ENCODE measurements at places on chromosomes 16 and 17.

DNA sequence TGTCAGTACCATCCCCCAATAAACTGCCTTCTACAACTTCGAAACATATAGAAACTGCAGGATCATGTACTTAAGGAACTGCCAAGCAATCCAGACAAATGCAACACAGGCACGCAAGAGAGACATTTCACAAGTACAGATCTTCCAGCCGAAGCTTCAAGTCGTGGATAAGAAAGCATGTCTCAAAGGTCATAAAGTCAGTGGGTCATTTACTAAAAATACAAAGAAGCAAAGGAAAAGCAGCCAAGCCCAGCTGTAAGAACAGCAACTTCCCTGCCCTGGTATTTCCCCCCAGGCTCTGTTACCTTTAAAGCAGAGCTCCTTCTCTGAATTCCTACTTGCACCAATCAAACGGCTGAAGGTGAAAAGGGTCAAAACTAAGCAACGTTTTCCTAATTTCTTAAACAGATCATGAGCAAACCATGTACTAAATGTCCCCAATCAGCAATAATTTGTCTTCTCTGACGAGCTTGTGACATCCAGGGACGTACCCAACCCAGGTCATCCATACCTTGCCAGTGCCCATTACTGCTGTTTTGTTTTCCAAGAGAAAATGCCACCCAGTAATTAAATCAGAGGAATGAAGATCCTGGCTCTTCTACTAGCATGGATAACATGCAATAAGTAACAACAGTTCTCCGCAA, 1.7 kb downstream of the AKTIP start:
- DNase-seq: no peak

GRCh38 chr17:21251337-21252010, 1.7 kb downstream of the NATD1 start:
- no peak for DNase-seq

DNA sequence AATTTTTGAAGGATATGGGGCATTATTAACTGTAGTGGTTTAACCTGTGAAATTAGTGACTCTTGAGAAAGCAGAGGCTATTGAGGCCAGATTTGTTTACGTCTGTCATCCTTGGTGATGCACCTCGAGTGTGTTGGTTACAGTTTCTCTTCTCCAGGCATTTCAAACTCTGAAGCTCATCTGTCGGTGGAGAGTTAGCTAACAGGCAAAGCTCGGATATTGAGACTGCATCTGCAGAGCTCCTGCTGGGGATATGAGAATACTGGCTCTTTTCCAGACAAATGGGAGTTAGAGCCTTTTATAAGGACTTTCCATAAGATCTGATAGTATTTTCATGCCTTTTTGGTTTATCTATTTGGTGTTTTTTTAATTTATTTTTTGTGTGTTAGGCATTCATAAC, 6.7 kb downstream of the CLEC16A start:
- no peak for DNase-seq

GRCh38 chr16:4935241-4935855, 1.6 kb downstream of the PPL start:
- DNase-seq: no peak

DNA sequence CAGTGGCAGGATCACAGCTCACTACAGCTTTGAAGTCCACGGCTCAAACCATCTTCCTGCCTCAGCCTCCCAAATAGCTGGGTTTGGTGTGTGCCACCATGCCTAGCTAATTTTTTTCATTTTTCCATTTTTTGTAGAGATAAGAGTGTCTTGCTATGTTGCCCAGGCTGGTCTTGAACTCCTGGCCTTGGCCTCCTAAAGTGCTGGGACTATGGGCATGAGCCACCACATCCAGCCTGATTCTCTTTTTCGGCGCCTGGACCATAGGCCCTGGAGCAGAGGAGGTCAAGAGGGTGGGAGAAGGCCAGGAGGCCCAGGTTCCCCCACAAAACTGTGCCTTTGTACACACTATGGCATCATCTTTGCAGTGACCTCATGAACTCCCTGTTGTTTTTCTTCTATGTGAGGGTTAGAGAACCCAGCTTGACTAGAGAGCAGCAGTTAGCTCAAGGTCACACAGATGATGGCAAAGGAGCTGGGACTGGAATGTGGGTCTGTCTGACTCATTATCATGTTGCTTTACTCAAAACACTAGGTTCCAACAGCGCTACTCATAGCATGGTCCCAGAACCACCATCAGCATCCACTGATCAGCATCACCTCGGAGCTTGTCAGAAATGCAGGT, 16.3 kb downstream of the SCN4A start:
- no peak for DNase-seq
